ENCODE measurements at places on chromosomes 1 and 21.

DNA sequence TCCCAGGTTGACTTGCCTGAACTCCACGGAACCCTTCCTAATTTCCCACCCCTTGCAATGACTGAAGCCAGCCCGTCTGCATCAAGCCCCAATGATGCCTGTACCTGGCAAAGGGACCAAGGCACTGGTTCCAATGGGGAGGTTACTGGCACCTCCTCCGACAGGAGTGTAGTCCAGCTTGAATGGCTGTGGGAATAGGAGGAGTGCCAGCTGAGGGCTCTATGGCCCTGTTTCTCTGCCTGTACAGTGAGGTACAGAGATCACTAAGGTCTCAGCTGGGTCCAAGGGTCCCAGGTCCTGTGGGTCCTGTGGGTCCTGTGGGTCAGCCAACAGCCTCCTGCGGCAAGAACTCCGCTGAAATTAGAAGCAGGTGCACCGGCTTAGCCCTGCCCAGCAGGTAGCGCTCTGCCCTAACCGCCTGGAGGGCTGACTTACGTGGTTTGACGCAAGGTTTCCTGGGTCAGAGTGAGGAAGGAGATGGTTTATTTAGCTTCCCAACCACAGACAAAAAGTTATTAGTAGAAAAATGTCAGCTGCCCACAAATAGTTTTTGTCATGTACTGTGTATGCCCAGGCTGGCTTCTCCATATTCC is 9.9 kb upstream of the SPRR4 start:
- DNase-seq: no peak

- no peak for DNase-seq
Measured at GRCh38 chr1:86703696-86704457, 499 bp upstream of the SH3GLB1 start.

GRCh38 chr1:1290238-1290731 is 10.0 kb downstream of the SCNN1D start:
- peak; percentile 92 for DNase-seq

GRCh38 chr1:226001963-226002666 is 3.0 kb upstream of the SDE2 start:
- DNase-seq: no peak

GRCh38 chr1:39538531-39539251 is 37.9 kb downstream of the PABPC4 start:
- DNase-seq: no peak

- no peak for DNase-seq
Measured at GRCh38 chr21:20404915-20405314, 593.3 kb upstream of the NCAM2 start.

GRCh38 chr21:15063081-15063813 is 1.6 kb downstream of the NRIP1 start:
- DNase-seq: no peak

DNA sequence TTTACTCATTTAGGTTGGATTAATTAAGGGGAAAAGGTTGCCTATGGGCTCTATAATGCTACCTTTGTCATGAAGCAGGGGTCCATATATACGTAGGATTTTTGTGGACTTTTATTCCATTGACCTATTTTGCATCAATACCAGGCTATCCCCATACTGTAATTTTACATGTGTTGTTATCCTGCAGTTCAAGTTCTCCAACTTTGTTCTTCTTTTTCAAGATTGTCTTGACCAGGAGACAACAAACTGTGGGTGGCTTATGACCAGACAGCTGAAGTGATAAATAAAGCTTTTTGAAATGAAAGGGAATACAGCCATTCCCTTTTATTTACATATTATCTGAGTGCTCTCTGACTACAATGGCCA is 345.7 kb downstream of the BARHL2 start:
- DNase-seq: no peak

- no peak for DNase-seq
Measured at GRCh38 chr1:206136241-206136640, 19.1 kb upstream of the AVPR1B start.

DNA sequence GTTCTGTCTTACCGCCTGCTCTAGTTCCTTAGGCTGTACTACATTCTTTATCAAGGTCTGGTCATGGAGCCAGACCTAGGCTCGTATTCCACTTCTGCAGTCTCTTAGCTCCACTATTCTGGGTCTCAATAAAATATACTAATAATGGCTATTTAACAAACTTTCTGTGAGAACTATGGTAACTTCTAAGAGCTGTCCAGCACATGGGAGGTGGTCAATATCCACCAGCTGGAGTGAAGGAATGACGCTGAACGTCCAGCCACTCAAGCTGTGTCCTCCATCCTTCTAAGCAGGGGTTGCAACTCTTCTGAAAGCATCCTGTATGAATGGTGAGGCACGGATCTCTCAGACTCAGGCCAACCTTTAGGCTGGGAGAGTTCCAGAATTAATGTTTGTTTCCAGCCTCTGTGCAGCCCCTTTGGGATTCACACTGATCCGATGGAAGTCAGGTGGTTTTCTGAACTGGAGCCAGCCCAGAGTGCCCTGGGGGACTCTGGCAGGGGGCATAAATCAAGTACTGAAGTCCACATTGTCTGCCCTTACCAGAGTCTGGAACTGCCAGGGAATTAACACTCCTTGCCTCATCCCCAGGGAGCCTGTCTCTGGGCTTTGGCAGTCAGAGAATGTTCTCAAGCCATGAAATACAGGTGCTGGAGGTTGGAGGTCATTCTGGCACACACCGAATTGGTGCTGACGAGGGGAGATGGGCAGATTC is 57.4 kb downstream of the BRINP2 start:
- DNase-seq: no peak

DNA sequence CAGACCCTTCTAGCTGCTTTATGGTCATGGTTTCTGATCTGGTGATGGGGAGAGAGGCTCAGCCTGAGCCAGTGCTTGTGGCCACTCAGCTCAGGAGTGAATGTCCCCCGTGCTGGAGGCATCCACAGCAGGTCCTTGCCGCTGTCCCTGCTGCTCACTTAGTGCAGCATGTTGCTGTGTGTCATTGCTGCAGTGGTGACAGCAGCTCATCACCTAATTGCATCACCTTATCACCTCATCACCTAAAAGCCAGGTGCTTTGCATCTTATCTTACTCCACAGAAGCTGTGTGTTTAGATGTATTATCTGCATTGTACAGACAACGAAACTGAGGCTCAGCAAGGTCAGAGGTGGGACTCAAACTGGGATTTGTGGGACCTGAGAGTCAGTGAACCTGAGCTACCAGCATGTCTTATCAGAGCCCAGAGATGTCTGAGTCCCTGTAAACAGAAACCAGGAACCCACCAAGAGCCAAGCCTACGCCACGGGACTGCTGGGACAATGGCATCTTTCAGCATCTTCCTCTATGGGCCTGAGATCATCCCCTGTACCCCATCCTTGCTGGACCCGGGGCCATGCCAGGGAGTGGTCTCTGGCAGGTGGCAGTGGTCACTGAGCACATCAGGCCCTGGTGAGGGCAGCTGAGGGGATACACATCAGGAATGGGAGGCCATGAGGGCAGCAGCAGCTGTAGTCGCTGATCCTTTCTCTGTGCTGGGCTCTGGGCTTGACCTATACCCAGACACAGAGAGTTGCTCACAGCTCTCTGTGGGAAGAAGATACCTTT is 6.5 kb downstream of the PODN start:
- no peak for DNase-seq

DNA sequence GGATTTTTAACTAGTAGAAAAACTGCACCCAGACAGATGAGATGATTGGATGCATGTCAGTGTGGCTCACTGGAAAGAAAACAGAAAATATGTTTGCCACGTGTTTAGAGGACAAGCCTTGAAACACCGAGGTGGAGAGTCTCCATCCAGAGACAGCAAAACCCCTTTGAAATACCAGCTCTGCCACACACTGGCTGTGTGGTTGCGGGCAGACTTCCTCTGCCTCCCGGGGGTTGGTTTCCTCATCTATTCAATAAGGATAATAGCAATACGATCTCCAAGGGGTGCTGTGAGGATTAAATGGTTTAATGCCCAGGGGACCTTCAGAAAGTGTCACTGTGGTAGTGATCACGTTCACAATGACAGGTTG is 67.2 kb upstream of the PARP1 start:
- DNase-seq: no peak

DNA sequence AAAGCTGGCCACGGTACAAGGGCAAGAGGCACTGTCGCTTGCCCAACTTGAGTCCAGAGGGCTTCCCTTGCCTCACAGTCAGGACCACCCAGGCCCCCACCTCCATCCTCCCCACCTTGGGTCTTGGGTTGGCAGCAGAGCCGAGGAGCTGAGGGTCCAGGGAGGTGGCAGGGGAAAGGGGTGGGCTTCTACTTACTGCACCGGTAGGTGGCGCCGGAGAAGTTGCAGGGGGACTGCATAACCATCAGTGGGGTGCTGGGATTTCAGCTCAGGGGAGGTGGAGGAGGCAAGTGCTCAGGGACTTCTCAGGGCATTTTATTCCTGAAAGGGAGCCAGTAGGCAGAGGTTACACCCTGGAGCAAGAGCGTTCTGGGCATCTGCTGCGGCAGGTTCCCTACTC is 44.0 kb downstream of the TRIM62 start:
- no peak for DNase-seq

- no peak for DNase-seq
Measured at GRCh38 chr21:46634427-46634826, 1.0 kb upstream of the PRMT2 start.

DNA sequence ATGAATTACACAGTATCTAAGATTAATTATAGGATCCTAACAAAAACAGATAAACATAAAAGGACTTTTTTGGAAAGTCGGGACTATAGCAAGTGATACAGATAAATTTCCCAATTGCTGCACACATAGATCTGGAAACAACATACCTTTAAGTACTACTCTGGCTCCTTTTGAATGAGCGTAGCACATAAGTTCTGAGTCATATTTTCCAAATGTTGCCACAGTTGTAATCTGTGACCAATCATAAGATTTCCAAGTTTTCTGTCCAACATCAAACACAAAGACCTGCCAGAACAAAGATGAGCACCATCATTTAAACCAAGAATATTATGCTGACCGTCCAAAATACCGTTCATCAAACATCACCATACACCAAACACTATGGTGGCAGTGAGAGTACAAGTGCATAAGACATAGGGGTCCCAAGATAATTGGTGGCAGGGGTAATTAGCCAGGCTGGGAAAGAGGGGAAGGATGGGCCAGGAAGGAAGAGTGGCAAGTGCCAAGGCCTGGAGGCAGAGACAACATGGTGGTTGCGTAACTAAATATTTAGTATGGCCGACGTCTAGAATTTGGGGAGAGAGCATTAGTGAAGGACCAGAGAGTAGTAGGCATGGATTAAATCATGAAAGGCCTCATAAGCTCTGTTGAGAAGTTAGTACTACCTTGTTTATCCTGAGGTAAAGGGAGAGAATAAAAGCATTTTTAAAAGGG is 3.6 kb downstream of the CTBS start:
- no peak for DNase-seq

- peak; percentile 12 for DNase-seq
Measured at GRCh38 chr1:240212556-240212955, 120.9 kb downstream of the FMN2 start.

DNA sequence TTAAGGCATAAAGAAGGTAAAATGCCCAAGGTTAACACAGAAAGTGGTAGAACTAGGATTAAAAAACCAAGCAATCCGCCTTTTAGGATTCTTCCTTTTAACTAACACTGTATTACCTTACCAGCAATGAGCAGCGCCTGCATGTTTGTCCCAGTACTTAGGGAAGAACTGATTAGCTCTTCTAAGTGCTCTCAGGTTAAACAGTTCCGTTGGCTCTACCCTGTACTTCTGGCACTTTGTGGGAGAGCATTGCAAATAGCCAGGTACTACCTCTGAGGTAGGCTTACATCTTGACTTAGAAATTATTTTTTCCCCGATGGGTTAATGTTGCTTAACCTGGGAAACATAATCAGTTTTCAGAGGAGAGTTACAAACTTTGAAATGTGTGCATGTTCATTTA is 21.5 kb downstream of the DHX9 start:
- no peak for DNase-seq

- DNase-seq: no peak
Measured at GRCh38 chr1:75795703-75796193, 934 bp upstream of the MSH4 start.

DNA sequence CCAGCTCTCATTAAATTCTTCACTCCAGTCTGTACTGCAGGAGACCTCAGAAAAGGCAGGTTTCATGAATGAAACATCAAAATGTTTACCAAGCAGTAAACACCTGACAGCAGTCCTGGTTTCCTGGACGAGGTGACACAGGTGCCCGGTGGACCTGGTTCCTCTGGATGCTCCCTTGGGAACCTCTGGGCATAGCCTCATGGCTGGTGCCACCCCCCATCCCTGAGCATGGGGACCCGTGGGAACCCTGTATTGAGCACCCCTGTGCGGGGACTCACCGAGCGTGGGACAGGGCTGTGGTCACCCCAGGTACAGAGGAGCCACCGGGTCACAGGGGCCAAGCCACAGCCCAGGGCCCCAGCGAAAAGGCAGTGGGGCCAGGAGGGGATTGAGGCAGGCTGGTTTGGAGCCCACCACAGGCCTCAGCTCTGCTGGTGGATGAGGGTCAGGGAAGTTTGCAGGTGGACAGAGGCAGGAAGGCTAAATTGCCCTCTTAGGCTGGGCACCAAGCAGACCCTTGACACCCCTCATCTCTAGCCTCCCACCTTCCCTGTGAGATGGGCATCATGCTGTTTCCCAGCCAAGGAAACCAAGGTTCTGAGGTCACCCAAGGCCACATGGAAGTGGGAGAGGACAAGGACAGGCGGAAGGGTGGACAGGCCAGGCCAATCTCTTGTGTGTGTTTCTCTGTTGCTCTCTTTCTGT is 158.4 kb downstream of the PTPRU start:
- no peak for DNase-seq

- DNase-seq: no peak
Measured at GRCh38 chr1:231248778-231249177, 7.8 kb downstream of the GNPAT start.

GRCh38 chr1:28853093-28853742 is 41.2 kb downstream of the OPRD1 start:
- DNase-seq: no peak

DNA sequence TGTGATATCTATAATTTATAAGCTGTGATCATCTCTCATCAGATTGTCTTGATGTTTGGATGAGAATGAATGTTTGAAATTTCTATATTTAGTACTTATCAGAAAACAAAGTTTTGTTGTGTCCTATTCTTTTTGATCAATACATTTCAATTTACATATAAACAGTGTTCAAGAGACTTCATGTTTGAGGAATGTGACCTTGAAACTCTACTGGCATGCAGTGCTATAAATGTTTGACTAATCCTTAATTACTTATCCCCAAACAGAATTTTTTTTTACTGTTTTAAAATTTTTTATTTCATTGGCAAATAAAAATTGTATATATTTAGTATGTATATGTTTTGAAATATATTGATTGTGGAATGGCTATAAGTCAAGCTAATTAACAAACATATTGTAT is 1.5 kb upstream of the PRKAA2 start:
- DNase-seq: no peak

Data from hepatic stellate cell (primary cell).